NK-92 treated with Interleukin-12 subunit alpha and Interleukin-12 subunit beta, amount 100 ng/mL, for 24 hours (cell line): ENCODE measurements at places on chromosomes 5 and 9.

GRCh38 chr9:112233769-112234168, 58.7 kb upstream of the SUSD1 start:
- no peak for DNase-seq

GRCh38 chr5:111679611-111680010, 77.4 kb downstream of the NREP start:
- DNase-seq: no peak

DNA sequence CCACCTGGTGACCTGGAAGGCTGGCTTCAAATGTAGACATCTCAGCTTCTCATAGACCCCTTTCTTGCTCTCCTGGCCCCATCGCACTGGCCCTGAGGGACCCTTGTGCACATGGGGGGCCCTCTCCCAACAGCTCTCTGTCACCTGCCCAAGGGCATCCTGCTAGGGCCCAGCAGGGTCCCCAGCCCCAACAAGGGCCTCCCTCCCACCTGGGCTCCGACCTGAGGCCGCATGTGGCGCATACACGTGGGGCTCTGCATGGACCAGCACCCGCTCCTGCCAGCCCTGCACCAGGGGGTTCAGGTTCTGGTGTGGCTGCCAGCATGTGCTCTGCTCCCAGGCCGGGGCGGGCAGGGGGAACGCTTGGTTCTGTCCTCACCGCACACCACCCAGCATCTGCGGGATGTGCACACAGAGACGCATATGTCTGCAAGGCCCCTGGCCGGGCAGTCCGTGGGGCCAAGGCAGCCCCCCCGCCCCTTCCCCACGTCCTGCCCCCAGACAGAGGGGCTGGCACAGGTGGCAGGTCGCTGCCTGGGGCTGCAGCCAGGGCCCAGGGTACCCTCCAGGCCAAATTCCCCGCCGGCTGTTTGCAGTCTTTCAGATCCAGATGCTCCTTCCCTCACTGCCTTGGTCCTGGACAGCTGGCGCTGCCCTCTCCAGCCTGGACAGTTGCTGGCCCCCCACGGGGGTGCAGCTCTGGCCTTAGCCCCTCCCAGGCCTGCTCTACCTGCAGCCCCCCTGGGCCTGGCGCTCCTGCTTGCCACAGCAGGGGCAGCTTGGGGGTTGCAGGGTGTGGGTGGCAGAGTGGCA, 17.9 kb upstream of the NRARP start:
- DNase-seq: no peak

DNA sequence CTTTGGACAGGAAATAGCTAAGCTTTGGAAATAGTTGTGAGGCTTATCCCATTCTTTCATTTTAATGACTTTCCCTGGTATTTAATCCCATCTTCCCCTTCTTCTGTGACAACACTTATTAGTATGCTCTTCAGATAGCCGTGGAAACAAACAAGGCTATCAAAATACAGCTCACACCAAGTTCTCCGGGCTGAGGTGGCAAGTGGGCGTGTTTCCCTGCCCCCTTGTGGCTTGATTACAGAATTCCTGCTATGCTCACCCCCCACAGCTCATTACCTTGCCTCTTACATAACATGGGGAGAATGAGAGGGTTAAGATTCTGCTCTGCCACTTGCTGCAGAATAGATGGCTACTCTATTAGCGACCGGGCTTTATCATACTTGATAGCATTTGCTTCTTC, 437.1 kb upstream of the TLE4 start:
- no peak for DNase-seq

GRCh38 chr9:98080326-98080725, 23.8 kb downstream of the NANS start:
- no peak for DNase-seq

DNA sequence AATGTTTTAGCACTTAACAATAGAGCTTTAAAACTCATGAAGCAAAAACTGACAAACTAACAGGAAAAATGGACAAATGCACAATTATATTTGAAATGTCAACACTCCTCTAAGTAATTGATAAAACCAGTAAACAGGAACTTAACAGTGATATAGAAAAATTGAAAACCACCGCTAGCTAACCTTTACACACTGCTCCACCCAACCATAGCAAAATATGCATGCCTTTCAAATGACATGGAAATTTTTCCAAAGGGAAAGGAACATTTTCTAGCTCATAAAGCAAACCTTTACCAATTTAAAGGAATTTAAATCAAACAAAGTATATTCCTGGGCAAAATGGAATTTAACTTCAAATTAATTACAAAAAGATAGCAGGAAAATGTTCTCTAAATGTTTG, 109.2 kb downstream of the ADAMTS19 start:
- DNase-seq: no peak

- no peak for DNase-seq
Measured at GRCh38 chr5:117973785-117974184, 1014.6 kb downstream of the DTWD2 start.

- DNase-seq: no peak
Measured at GRCh38 chr9:125405938-125406809, 144.5 kb downstream of the GAPVD1 start.

GRCh38 chr5:85108471-85108870, 723.8 kb upstream of the EDIL3 start:
- no peak for DNase-seq

DNA sequence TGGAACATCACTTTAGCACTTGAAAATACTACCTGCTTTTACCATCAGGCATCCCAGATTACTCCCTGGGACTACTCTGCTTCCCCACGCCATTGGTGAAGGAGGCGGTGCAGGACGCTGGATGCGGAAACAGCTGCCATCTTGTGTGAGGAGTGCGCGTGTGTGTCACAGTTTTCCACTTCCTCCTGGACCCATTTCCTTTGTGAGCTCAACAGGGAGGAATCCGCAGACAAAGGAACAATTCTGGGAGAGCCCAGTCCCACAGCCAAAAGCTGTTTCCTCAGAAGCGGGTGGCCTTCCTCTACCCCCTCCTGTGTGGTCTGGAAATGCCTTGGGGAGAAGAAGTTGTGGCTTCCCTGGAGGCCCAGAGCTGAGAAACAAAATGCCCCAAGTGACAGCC, 16.8 kb downstream of the AFAP1L1 start:
- DNase-seq: no peak

DNA sequence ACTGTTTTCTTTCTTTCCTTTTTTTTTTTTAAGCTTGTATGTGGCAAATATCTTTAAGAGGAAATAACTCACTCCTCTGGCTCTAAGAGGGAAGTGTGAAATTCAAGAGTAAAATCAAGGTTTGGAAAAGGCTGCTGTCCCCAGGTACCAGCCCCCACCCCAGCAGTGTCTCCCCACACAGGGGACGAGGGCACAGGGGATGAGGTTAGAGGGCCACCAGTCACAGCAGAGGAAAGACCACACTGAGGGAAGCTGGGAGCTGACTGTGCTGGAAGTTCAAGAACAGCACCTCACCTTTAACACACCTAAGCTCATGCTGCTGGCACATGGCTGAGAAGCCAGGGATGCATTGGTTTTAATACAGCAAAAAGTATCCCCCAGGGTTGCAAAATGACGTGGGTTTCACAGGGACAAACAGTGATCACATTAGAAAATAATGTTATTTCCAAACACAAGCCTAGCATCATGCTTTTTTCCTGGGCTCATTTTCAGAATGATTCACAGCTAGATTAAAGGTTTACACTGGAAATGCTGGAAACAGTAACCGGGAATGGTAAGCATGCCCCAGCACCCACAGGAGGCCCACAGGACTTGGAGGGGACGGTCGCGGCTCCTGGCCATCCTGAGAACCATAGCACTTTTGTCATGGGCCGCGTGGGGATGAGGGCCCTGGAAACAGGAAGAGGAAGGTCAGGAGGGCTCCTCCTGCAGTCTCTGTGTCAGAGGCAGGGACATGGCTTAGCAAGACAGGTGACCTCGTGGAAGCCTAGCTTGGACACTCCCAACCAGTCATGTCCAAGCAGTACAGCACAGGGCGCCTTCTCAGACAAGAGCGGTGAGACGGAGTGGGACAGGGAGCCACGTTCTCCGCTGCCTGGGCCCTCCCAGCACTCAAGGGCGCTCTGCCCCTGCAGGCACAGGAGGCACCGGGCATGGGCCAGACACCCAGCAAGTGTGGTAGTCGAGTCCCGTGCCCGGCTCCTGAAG, 6.9 kb downstream of the LPCAT1 start:
- no peak for DNase-seq

DNA sequence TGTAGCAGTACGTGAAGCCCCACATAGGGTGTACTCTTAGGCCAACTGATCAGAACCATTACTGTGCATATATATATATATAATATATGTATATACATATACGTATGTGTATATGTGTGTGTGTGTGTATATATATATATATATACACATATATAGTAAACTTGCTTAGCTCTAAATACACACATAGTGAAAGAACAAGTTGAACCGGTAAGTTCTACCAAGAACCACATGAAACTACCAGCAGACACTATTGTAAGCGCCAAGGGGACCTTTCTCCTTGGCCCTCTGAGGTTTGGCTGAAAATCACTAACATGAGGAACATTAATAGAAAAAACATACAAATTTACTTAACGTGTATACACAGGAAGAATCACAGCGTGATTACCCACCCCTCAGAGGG, 1.8 kb upstream of the TARS1 start:
- no peak for DNase-seq

DNA sequence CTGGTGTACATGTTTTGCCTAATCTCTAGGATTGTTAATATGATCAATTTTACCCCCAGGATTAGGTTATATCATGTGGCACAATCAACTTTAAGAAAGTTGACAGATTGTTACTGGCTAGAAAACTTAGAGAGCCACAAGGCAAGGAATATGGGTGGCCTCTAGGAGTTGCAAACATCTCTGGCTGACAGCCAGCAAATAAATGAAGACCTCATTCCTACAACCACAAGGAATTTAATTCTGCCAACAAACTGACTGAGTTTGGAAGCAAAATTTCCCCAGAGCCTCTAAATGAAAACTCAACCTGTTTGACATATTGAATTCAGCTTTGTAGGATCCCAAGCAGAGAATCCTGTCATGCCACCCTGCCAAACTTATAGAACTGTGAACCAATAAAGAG, 196.4 kb upstream of the PTGER4 start:
- no peak for DNase-seq

DNA sequence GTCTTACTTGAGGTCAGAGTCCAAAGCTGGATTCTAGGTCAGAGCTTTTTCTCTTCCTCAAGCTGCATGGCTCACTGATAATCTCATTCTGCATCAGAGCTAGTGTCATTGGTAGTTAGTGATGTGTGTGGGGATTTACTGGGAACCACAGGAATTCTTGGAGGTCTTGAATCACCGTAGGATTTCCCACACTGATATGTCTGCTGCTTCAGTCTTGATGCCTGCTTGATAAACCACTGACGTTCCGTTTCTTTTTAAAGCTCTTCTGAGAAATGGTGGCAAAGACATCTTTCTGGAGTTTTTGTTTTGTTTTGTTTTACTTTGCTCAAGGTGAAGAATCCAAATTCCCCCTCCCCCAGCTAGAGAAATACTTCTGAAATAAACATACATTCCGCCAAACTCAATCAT, 1.2 kb upstream of the GARIN3 start:
- no peak for DNase-seq

DNA sequence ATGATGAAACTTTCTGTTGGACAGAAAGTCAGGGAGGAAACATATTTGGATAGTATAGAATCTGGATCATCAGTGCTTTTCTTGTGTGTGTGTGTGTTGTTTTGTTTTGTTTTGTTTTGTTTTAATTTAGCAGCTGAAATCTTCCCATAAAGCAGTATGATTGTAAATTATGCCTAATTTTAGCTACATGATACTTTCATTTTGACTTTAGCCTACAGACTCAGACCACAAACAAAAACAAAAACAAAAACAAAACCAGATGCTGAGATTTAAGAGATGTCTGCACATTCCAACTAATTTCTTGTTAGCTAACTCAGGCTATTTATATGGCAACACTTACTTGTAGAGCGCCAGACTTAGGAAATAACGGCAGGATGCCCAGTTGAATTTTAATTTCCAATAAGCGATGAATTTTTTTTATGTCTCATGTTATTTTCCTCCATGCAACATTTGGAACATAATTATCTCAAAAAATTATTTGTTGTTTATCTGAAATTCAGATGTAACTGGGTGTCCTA, 119.5 kb upstream of the TRPC7 start:
- no peak for DNase-seq

- DNase-seq: no peak
Measured at GRCh38 chr5:35854248-35854647, 2.4 kb upstream of the IL7R start.

DNA sequence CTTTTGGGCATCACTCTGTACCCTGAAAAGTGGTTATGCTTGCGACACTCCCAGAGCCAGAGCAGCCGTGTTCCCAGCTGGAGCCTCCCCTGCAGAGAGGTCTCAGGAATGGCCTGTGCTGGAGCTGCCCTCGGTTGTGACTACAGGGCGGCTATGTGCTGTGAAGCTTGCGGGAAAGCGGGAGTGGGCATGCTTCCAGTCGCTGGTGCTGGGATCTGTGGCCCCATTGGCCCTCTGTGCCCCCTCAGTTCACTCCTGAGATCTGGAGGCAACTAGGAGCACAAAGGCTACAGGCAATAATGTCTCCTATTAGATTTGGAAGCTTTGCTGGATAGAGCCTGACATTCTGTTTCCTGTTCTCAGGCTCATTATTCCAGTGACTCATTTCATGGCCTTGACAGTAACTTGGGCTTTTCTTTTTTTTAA, 56.9 kb downstream of the GPR107 start:
- no peak for DNase-seq

DNA sequence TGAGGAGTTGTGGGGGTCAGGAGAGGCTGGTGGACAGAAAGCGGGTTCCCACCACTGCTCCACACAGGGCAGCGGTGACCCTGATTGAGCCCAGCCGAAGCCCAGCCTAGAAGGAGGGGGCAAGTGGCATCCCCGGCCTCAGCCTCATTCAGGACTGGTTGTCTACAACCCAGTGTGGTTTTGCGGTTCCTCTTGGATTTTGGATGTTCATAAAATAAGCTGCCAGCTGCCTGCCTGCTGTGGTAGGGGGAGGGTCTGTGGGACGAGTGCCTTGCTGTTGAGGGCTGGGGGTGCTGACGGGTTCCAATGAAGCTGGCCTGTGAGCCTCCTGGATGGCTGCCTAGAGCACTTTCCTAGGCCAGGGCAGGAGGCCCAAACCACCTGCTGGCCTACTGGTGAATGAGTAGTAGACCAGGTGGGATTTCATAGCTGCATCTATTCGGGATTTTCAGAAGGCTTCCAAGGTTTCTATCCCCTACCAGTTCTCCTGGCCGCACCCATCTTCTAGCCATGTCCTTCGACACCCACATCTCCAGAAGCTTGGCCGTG, 102.4 kb downstream of the NDFIP1 start:
- DNase-seq: no peak
